ENCODE measurements at places on chromosomes 6 and 20. TPM values are rescaled to one million over a fixed set of nuclear protein-coding genes. Genes with fewer than 3 reads are reported as not detected.

The ECT2L gene
- total RNA-seq, result not detected

The MEP1A gene
- total RNA-seq, result not detected

The SMLR1 gene
- total RNA-seq, result not detected

The SLC25A27 gene
- 0.83 TPM for total RNA-seq

The EPHA7 gene
- total RNA-seq, result 0.05 TPM

The BPIFA1 gene
- not detected for total RNA-seq

The MUCL3 gene
- total RNA-seq, result 0.20 TPM

The EYA4 gene
- total RNA-seq, result 8.3 TPM

The CYP39A1 gene
- not detected for total RNA-seq

The ZNF343 gene
- 12.0 TPM for total RNA-seq

The SOX18 gene
- 1.1 TPM for total RNA-seq

The CYP21A2 gene
- not detected for total RNA-seq

The FRMD1 gene
- total RNA-seq, result 0.08 TPM

The SLC4A11 gene
- total RNA-seq, result 8.7 TPM

The RIN2 gene
- 22.7 TPM for total RNA-seq

The MYL9 gene
- 17.5 TPM for total RNA-seq

The ZBTB12 gene
- 3.4 TPM for total RNA-seq

The RIMS1 gene
- not detected for total RNA-seq

The BPIFB4 gene
- not detected for total RNA-seq

The PGBD1 gene
- total RNA-seq, result 5.1 TPM

The AVP gene
- not detected for total RNA-seq

The HLA-DQB1 gene
- not detected for total RNA-seq

The TTK gene
- 20.5 TPM for total RNA-seq

The NNAT gene
- total RNA-seq, result not detected

The SGK2 gene
- total RNA-seq, result 6.7 TPM

The SPAG4 gene
- total RNA-seq, result 5.2 TPM

The PPP1R14C gene
- total RNA-seq, result 1.7 TPM

The EPM2A gene
- total RNA-seq, result 2.9 TPM

The GJA10 gene
- not detected for total RNA-seq

The BHLHE23 gene
- total RNA-seq, result not detected

The NT5E gene
- total RNA-seq, result 33.2 TPM

The NKAIN2 gene
- total RNA-seq, result not detected

The PBOV1 gene
- total RNA-seq, result not detected

The SIRPB2 gene
- not detected for total RNA-seq

The RAET1G gene
- total RNA-seq, result 6.8 TPM

The ROS1 gene
- total RNA-seq, result 0.13 TPM

The FERMT1 gene
- 15.8 TPM for total RNA-seq

The OLIG3 gene
- total RNA-seq, result not detected

The LYRM2 gene
- total RNA-seq, result 30.9 TPM

The WASF1 gene
- 10.0 TPM for total RNA-seq

The NKX2-2 gene
- not detected for total RNA-seq

The GSTA3 gene
- not detected for total RNA-seq

The VIP gene
- total RNA-seq, result not detected

The IMPG1 gene
- not detected for total RNA-seq

The SPEF1 gene
- total RNA-seq, result 1.9 TPM

The BCAS1 gene
- 0.41 TPM for total RNA-seq

The ACTL10 gene
- not detected for total RNA-seq

The WFDC5 gene
- not detected for total RNA-seq

The DSE gene
- 15.1 TPM for total RNA-seq

The MLIP gene
- not detected for total RNA-seq
